Endothelial cell of coronary artery (primary cell): ENCODE measurements at places on chromosomes 11 and 22. TPM values are rescaled to one million over a fixed set of nuclear protein-coding genes. Genes with fewer than 3 reads are reported as not detected.

The OR52I1 gene
- total RNA-seq, result not detected in 2 replicates

The TRIM49 gene
- not detected in 2 replicates for total RNA-seq

The ZBTB16 gene
- total RNA-seq, result 8.4 and 28.0 TPM in 2 replicates

The F2 gene
- 0.09 TPM in 1 of 2 replicates, not detected in the other for total RNA-seq

The CCDC116 gene
- total RNA-seq, result 0.09 and 0.28 TPM in 2 replicates

The ARHGAP8 gene
- total RNA-seq, result not detected in 2 replicates

The DDX25 gene
- total RNA-seq, result not detected in 2 replicates

The PACSIN3 gene
- 11.5 and 16.7 TPM in 2 replicates for total RNA-seq

The SBF2 gene
- 25.3 and 42.6 TPM in 2 replicates for total RNA-seq

The RGL4 gene
- total RNA-seq, result not detected in 2 replicates

The PHOX2A gene
- total RNA-seq, result not detected in 2 replicates

The UBQLNL gene
- under 0.01 TPM in 1 of 2 replicates, not detected in the other for total RNA-seq

The C22orf42 gene
- not detected in 2 replicates for total RNA-seq

The SSTR3 gene
- not detected in 2 replicates for total RNA-seq

The PHF21B gene
- not detected in 2 replicates for total RNA-seq

The ZNF280B gene
- 0.36 and 0.56 TPM in 2 replicates for total RNA-seq

The GGT5 gene
- total RNA-seq, result 6.7 and 11.0 TPM in 2 replicates

The NCAM1 gene
- total RNA-seq, result 0.09 and 0.45 TPM in 2 replicates

The CSF2RB gene
- 3.5 and 6.6 TPM in 2 replicates for total RNA-seq

The GAS2 gene
- total RNA-seq, result 1.2 and 1.5 TPM in 2 replicates

The DBX1 gene
- not detected in 2 replicates for total RNA-seq

The OR51B2 gene
- total RNA-seq, result not detected in 2 replicates

The ARFIP2 gene
- total RNA-seq, result 40.9 and 45.9 TPM in 2 replicates

The SLC22A9 gene
- not detected in 2 replicates for total RNA-seq

The ELF5 gene
- total RNA-seq, result under 0.01 TPM in 1 of 2 replicates, not detected in the other

The PRAME gene
- 0.09 TPM in 1 of 2 replicates, not detected in the other for total RNA-seq

The OR4D5 gene
- not detected in 2 replicates for total RNA-seq

The CPT1B gene
- total RNA-seq, result 2.2 and 6.6 TPM in 2 replicates

The ZFTA gene
- total RNA-seq, result 16.4 and 21.8 TPM in 2 replicates

The EIF3L gene
- total RNA-seq, result 340 and 346 TPM in 2 replicates

The CASP12 gene
- 1.6 and 1.7 TPM in 2 replicates for total RNA-seq

The HEPHL1 gene
- total RNA-seq, result not detected in 2 replicates

The PRSS23 gene
- total RNA-seq, result 309 and 318 TPM in 2 replicates
